BJ (cell line): ENCODE measurements at places on chromosomes 7 and 10.

DNA sequence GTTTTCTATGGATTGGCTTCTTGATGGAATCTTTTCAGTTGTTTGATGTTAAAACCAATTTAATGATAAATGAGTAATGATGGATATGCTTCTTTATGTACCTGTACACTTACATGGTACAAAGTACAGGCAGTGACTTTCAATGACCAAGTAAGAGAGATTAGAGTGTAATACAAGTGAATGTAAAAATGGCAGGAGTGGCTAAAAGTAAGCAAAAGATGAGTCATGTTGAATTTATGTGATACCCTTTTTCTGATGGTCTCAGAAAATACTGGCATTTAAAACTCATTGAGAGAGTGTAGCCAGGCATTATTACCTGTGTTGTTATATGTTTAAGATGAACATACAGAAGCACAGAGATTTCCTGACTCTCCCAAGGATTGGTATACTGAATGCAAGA is 97.1 kb downstream of the GPR85 start:
- no peak for DNase-seq

DNA sequence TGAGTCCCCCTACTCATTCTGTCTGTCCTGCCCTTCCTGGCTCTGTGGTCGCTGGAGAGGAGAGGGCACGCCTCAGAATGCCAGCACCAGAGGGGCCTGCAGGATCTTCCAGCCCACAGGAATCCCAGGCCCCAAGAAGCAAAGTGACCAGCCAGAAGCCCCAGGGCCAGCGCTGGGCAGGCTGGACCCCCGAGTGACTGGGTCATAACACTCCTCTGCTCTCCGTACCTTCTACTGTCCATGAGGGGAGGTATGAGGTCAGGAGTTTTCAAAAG is 102.6 kb upstream of the GPR26 start:
- no peak for DNase-seq

GRCh38 chr10:63719226-63719856 is 198.1 kb downstream of the REEP3 start:
- DNase-seq = no peak

GRCh38 chr10:73641328-73642060 is at the start of gene MYOZ1:
Gene MYOZ1 (minus strand): TSS chr10:73641474. CDS start chr10:73640017, 1,457 bp downstream.
- DNase-seq = peak; percentile 16

- DNase-seq = no peak
Observed at GRCh38 chr7:148572067-148572522, 18.5 kb upstream of the C7orf33 start.

DNA sequence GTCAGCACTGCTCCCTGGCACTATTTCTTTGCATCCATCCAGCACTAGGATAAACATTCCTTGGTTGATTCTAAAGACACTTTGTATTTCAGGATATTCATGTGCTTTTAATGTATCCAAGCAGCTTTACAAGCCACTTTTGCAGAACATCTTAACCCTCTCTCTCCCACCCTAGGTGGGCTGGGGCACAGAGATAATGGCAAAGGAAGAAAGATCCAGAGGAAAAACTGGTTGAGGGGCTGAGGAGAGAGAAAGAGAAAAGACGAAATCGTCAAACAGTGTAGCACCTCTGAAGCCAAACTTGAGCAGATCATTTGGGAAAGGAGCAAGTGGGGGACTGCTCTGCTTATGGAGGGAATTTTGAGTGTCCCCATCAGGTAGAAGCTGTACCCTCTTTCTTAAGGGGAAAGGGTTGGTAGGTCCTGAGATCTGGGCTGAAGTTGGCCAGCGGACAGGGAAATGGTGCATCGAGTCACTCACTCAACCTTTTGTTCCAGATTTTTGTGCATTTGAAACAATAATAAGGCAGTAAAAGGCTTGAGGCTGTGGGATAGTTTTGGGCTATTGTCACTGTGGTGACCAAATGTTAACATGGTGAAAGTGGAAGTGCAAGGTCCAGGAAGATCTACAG is 4.2 kb upstream of the HOXA13 start:
- DNase-seq = no peak

GRCh38 chr7:30453921-30454320 is 24.7 kb downstream of the NOD1 start:
- DNase-seq = no peak

- DNase-seq = no peak
Observed at GRCh38 chr7:148849393-148850098, 34.5 kb downstream of the EZH2 start.

DNA sequence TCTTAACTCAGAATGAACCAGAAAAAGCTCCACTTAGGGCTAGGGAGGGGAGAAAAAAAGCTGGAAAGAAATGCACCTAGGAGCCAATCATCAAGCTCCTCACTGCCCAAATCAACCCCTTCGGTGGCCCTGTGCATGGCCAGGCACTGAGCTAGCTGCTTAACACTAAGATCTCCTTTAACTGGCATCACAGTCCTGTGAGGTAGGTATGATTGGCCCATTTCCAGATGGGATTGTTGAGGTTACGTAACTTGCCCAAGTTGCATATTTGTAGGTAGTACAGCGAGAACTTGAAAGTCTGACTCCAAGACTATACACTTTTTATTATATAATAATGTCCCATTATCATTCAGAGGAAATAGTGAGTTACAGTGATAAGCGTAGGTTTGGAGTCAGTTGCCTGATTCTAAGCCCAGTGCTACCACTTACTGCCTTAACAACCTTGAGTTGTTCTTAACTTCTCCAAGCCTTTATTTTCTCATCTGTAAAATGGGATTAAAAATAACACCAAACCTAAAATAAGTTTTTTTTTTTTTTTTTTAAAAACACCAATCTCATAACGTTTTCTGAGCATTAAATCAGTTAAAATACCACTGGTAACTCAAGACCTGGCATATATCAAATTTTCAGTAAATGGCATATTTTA is 37.2 kb upstream of the ACSL5 start:
- no peak for DNase-seq

- no peak for DNase-seq
Observed at GRCh38 chr7:140349144-140349771, 49.1 kb downstream of the SLC37A3 start.

- no peak for DNase-seq
Observed at GRCh38 chr7:25090374-25090773, 34.7 kb downstream of the CYCS start.

- DNase-seq = peak; percentile 79
Observed at GRCh38 chr7:92158660-92159575, 20.0 kb downstream of the LRRD1 start.

DNA sequence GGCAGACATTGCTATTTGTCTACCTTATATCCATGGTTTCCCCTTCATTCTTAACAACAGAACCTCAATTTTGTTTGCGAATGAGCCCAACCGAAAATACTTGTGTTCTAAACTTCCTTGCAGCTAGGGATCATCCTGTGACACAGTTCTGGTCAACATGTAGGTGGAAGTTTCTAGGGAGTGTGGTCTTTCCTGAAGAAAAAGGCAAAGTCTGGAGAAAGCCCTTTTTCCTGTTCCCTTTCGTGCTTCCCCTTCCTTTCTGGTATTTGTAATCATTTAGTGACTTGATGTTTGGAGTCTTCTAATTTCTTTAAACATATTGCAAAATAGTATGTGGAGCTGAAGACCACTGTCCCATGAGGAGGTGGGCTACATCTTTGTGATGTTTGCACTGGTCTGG is 2.9 kb upstream of the IFRD1 start:
- no peak for DNase-seq

DNA sequence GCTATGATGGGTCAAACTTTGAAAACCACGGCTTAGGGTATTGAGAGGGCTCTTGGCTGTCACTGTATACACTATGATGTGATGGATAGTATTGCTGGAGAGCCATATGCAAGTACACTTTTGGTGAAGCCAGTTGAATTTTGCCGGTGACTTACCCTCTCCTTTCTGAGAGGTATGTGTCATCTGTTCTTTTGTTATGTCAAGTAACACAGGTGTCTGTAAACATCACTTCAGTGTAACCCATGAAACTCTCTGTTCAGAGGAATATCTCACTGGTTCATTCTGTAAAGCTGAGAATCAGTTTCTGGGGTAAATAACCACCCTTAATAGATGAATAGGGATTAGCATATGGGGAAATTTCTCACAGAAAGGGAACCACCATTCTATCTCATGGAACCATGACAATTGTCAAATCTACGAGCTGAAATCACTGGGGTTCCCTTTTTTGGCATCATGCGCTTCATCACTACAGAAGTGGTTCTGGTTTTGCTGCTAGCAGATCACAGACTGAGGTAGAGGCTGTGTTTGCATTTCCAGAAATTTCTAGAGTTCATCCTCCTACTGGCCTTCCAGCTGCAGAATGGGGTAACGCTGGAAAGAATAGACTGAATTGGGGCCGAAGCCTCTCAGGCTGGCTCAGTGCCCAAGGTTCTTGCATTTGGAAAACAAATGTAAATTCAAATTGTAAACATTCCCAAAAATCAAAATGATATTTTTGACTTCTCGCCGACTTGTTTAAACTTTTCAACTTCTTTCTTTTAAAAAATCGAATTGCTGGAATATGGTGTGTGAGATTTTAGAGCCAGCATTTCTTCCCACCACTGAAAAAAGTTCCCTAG is 83.3 kb upstream of the CREB5 start:
- no peak for DNase-seq

- no peak for DNase-seq
Observed at GRCh38 chr7:16711730-16712129, 41.8 kb upstream of the TSPAN13 start.

- no peak for DNase-seq
Observed at GRCh38 chr10:100766693-100767421, 21.5 kb downstream of the PAX2 start.

DNA sequence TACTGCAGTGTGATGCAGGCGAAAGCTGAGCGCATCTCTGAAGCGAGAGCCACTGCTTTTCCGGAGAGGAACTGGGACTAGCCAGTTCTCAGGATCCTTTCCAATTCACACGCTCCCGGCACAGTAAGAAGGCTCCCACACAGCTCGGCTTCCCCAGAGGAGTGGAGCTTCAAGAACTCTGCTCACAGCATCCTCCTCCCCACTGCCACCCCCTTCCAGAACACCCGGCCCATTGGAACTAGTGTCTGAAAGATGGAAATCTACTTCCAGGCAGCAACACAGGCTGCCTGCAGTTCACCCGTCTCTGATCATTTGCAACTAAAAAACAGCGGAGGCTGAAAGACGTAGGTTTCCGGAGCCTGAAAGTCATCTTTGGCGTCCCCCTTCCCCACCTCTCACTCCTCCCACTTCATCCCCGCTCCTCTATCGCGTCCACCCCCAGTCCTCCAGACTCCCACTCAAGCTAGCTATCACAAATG is at the start of gene DGKB:
Gene DGKB, minus strand, starts transcription at position 163 of the 479 bp plus-strand sequence.
- no peak for DNase-seq

- DNase-seq = no peak
Observed at GRCh38 chr7:76262683-76263402, 39.6 kb upstream of the HSPB1 start.

DNA sequence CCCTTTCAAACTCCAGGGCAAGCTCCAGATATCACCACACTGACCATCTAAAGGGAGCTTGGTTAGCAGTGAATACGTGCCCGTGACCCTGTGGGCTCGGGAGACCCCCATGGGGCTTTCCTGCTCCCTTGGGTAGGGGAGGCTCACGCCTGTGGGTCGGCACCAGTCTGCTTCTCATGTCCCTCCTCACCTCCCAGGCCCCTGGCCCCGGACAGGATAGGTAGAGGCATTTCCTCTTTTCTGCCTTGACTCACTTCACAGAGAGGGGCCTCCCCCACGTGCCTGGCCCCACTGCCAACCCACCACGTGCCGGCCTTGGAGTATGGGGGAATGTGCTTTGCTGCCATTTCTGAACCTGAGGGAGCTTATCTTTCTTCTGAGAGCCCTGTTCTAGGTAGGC is 131.3 kb upstream of the FAM20C start:
- no peak for DNase-seq

DNA sequence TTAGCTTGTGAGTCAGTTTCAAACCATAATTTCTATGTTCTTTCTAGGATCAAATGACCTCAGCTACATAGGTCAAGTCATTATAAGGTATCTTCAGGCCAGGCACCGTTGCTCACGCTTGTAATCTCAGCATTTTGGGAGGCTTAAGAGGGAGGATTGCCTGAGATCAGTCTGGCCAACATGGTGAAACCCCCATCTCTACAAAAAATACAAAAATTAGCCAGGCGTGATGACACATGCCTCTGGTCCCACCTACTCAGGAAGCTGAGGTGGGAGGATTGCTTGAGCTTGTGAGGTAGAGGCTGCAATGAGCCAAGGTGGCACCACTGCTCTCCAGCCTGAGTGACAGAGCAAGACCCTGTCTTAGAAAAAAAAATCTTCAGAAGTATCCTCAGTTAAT is 362.3 kb downstream of the GATA3 start:
- no peak for DNase-seq

DNA sequence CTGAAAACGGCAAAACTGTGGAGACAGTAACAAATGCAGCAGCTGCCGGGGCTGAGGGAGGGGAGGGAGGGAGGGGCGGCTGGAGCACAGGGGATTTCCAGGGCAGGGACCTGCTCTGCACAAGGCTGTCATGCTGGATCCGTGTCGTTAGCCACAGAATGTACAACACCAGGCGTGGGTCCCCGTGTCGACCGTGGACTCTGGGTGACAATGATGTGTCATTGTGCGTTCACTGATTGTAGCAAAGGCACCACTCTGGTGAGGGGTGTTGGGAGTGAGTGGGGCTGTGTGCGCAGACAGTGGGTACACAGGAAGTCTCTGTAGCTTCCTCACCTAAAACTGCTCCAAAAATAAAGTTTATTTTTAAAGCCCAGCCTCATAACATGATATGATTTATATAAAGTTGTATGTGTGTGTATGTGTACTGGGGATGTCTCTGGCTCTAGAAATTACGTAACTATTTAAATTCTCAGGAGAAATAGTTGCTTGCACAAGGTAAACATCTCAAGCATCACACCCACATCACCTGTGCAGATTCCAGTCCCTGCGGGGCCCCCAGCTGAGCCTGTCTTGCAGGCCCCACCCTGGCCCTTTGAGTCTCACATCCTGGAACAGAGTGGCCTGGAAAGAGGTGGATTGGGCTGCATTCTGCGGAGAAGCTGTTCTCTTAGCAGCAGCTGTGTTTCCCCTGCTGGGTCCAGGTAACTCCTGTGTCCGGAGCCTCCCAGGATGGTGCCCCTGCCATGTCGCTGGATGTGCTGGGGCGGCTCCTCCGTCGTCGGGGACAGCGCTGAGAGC is 135.7 kb downstream of the DYNC2I1 start:
- no peak for DNase-seq

DNA sequence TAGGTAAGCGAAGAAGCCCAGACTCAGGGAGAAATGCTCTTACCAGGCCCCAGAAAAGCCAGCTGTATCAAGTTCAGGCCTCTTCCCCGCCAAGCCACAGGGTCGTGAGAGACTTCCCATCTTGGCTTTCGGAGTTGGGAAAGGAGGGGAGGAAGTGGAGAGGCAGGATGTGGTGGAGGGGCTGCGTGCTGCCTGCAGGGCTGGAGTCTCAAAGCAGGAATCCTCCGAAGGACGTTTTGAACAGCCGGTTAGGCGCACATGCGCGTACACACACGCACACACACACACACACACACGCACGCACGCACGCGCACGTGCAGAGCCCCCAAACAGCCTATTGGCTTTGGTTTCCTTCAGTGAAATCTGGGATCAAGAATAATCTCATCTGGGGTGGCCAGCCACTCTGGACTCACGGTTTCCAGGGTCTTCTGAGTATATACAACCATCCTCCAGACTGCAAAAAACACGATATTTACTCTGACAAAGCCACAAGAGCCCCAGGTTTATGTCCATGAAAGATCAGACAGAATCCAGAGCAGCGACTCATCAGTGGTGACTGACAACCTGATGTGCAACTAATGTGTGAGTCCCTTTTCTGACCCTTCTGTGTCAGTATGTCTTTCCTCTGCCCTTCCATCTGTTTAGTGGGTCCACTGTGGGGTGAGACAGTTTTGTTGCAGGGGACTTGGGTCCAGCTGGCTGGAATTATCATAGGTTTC is 115.0 kb upstream of the ZNF438 start:
- DNase-seq = peak; percentile 55

GRCh38 chr10:14567421-14567820 is 207.3 kb downstream of the FAM107B start:
- no peak for DNase-seq
